ENCODE measurements at places on chromosomes 4 and X. TPM values are rescaled to one million over a fixed set of nuclear protein-coding genes. Genes with fewer than 3 reads are reported as not detected.

Gene NPY5R
- total RNA-seq = 0.23 TPM

Gene UGT2B17
- 4.9 TPM for total RNA-seq

Gene EPGN
- total RNA-seq = not detected

Gene USP17L28
- total RNA-seq = not detected

Gene F11
- 23.9 TPM for total RNA-seq

Gene APLN
- total RNA-seq = 0.20 TPM

Gene UGT2B15
- total RNA-seq = 826 TPM

Gene HELT
- total RNA-seq = not detected

Gene EDA
- total RNA-seq = 8.4 TPM

Measured in mucosa of gallbladder (tissue), 1 donor.